NCI-H2029 treated with DMSO at 0.1 percent for 48 hours (cell line): ENCODE measurements at places on chromosomes 16 and 17.

DNA sequence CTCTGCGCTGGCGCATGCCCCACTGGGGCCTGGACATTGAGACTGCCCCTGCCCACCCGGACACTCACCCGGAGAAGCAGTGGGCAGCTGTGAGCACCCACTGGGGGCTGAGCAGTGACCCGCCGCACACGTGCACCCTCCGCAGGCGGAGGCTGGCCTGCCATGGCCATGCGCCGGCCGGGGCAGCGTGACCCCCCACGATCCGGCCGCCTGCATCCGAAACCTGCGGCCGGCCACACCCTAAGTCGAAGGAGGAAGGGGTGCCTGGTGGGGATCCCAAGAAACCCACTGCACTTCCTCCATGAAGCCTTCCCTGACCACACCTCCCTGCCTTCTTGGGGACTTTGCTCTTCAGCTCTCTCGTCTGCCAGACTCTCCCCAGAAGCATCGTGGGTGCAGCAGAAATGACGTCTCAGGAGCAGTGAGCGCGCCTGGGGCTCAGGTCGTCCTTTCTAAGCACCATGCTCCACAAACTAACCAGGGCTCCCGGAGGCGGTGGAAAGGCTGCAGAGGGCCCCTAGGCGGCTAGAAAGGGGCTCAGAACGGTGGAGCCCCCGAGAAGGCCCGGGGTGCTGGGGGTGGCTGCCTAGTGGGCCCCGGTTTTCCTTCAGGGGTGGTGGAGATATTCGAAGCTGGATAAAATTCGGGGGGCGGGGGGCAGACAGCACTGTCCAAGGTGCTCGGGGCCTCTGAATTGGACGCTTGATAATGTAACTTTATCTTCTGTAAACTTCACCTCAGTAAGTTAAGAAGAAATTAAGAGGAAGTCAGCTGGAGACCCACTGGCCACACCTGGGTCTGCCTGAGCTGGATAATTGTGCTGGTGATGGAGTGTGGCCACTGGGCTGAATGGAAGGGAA is 1.5 kb downstream of the TPSG1 start:
- no peak for DNase-seq

GRCh38 chr16:68792465-68793324 is 50.6 kb upstream of the TANGO6 start:
- DNase-seq = no peak

- peak; percentile 57 for DNase-seq
These were observed 3.4 kb downstream of the CHST6 start for GRCh38 chr16:75491876-75492275.

GRCh38 chr16:82081264-82081663 is 46.2 kb downstream of the HSD17B2 start:
- DNase-seq = no peak

DNA sequence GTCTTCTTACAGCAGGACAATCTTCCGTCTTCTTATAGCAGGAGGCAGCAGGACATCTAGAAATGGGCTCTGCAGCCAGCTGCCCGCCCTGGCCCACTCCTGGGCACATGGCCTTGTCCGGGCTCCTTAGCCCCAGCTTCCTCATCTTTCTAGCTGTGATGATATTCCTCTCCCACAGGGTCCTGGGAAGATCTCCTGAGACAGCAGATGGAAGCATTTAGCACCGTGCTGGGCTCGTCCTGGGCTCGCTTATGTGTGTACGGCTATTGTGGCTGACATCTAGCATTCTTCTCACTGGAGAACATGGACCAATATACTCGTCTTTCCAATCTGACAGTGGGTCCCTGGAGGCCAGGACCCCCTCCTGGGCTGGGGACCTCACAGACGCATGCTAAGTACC is 48.5 kb downstream of the TIMM22 start:
- no peak for DNase-seq

DNA sequence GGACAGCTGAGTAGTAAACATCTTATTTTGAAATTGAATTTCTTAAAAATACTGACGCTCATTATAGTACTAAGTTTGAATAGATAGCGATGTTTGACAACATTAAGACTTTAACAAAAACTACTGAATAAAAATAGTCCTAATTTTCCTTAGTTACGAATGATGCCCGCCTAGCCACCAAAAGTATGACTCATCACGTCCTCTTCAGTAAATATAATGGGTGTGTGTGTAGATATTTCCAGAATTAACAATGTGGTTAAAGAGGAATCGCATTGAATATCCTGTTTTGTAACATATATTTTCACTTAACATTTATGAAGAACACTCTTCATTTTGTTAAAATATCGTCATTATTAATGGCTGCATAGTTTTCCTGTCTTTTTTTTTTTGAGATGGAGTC is 187.6 kb downstream of the MYO1D start:
- DNase-seq = no peak

DNA sequence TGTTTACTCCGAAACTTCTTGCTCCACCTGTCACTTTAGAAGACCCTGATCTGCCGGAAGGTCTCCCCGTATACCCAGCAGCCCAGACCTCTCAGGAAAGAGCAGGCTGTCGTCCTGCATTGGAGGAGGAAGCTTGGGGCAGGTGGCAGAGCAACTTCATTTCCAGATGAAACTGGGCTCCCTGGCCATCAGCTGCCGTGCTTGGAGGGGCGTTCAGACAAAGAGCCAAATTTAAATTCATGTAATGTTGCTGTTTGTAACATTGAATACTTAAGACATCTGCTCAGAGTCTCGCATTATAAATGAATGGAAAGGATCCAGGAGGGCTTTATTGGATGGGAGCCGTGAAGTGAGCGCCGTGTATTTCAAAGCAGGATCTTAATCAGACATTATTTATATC is 628.5 kb downstream of the MAF start:
- DNase-seq = no peak

DNA sequence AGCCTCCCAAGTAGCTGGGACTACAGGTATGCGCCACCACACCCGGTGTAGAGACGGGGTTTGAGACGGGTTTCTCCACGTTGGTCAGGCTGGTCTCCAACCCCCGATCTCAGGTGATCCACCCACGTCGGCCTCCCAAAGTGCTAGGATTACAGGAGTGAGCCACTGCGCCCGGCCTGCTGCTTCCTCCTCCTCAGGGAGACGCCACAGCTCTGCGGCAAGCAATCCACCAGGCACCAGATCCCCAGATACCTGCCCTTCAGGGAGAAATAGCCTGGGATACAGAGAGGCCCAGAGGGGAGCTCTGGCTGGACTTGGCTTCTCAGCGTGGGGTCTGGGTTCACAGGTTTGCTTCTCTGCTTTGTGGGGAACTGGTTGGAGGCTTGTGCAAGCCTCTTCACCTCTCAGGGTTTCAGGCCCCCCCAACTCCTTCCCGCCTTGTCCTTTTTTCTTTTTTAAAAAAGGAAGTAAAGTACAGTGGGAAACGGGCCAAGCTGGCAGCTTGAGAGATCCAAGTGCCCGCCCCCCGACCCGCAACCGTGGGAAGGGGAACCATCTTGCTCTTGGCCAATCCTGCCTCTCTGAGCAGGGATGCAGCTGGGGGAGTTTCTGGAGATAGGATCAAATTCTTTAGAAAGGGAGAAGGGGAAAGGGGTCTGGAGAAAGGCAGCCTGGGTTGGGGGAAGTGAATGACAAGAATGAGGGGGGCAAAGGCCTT is 2.6 kb upstream of the SPHK1 start:
- no peak for DNase-seq

- no peak for DNase-seq
These were observed 157.8 kb downstream of the HS3ST3B1 start for GRCh38 chr17:14458724-14459123.

GRCh38 chr17:80385046-80385445 is 29.9 kb upstream of the ENDOV start:
- DNase-seq = no peak

DNA sequence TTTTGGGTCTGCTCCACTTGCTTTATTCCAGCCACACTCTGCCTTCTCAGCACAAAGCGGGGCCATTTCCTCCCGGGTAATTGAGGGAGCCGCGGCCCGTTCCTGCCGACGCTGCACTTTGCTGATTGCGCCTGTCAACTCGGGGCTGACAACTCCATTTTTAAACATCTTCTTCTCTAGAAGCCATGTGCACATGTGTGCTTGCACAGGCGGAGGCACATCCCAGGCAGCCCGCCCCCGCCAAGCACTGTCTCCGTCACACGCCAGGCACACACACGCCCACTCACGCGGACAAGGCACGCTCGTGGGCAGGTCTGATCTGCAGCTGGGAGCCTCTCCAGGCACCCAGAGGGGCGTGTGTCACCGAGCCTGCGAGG is 63.2 kb downstream of the ENGASE start:
- no peak for DNase-seq

DNA sequence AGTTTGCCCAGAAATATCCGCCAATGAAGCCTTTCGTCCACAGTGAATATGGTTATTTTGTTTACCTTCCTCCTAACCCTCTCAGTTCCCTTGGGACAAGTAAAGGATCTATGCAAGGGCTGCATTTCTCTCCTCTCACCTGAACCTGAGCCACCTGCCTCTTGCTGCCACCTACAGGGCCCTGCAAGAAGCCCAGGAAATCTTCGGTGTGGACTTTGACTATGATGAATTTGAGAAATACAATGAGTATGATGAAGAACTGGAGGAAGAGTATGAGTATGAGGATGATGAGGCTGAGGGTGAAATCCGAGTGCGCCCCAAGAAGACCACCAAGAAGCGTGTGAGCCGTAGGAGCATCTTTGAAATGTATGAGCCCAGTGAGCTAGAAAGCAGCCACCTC is 14.0 kb downstream of the SUPT6H start:
- no peak for DNase-seq

DNA sequence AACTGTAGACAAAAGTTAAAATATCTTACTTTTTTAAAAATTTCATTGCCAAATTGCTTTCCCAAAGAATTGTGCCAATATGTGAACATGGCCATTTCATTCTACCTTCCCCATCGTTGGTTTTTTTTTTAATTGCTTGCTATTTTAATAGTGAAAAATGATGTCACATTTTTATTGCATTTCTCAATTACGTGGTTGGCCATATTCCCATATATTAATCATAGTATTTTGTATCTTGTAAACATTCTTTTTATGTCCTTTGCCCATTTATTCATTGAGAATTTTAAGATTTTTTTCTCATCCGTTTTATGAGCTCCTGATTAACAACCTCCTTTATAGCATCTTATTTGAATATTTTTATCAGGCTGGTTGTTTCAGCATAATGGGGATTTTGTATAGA is 7.2 kb downstream of the OMG start:
- DNase-seq = no peak

GRCh38 chr17:32444301-32445073 is at the start of gene PSMD11:
TSS of gene PSMD11 (plus strand) at chr17:32444510. CDS start at chr17:32444524, 14 bp downstream.
- DNase-seq = peak; percentile 78

GRCh38 chr17:78122931-78123249 is 5.7 kb downstream of the TMC6 start:
- DNase-seq = no peak

- DNase-seq = no peak
These were observed 136.7 kb downstream of the MAF start for GRCh38 chr16:79463841-79464240.

DNA sequence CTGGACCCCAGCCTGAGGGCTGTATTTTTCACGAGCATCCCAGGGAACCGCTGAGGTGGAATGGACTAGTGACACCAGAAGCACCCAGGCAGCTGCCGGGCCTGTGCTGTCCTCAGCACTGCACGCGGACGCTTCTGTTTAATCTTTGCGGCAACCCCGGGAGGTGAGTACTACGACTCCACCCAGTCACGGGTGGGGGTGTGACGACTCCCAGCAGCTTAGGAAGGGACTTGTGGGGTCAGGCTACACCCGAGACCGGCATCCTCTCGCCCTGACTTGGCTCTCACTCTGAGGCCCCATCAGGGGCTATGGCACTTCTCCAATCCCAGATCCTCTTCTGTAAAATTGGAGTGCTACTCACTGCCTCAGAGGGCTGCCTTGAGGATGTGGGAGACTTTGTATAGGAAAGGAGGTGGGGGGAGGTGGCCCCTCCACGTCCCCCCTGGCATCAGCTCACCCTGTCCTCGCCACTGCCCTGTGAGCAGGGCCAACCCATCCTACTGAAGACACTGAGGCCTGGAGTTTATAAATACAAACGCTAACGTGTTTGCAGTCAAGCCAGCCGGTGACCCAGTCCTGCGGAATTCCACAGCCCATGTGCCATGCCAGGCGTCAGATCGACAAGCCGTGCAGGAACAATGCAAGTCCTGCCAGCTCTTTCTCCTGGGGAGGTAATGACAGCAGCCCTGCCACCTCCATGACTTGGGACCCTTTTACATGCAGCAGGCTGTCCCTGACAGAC is 44.4 kb downstream of the PPL start:
- DNase-seq = no peak

DNA sequence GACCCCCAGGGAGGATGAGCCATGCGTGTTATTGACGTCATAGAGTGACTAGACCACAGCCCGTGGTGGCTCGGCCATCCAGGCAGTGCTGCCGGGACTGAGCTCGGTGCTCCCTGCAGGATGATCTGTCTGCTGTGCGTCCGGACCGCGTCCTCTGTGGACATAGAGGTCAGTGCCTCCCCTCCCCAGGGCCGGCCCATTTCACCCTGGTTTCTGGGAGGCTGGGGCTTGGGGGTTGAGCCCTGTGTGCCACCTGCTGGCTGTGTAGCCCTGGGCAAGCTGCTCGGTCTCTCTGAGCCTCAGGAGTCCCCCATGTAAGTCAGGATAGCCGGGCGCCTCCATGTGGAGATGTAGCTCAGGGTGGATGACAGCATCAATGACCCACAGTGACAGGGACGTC is 8.3 kb downstream of the TSC2 start:
- no peak for DNase-seq

DNA sequence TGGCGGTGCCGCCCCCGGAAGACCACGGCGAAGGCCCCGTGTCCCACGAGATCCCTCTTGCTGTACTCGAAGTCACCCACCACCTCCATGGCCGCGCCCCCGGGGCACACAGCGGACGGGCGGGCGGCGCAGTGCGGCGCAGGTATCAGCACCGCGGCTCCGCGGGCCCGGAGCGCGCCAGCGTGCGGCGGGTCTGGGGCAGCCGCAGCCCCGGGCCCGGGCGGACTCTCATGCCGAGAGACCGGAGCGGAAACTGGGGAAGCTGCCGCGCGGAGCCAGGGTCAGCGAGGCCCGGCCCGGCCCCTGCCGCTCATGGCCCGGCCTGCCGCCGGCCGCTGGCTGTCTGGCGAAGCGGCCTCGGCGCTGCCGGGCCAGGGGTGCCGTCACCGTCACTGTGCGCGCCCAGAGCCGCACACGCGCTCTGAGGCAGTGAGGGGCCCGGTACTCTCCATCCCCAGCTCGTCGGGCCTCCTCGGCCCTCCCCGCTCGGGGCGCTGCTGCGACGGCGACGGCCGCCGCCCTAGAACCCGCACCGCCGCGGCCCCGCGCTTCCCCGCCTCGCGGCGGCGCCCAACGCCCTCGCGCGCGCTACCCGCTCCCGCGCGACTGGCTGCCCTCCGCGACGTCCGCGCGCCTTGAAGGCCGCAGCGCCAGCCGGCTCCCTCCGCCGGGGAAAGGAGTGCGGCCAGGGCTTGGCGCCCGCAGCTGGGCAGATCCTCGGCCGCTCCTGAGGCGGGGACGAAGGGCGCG is at the start of gene ULK2:
TSS of gene ULK2 (minus strand) at position 608 of the 750 bp plus-strand sequence. CDS start at position 89, 519 bp downstream.
- peak; percentile 7 for DNase-seq

- DNase-seq = no peak
These were observed 47.6 kb upstream of the CDC42EP4 start for GRCh38 chr17:73359352-73359751.

- no peak for DNase-seq
These were observed 794 bp downstream of the PDE6G start for GRCh38 chr17:81655378-81656117.
